SW 1271 (cell line): ENCODE measurements at places on chromosomes 11 and 22.
A peak's percentile ranks its signal among the peaks of the same experiment; 100 is the strongest.

DNA sequence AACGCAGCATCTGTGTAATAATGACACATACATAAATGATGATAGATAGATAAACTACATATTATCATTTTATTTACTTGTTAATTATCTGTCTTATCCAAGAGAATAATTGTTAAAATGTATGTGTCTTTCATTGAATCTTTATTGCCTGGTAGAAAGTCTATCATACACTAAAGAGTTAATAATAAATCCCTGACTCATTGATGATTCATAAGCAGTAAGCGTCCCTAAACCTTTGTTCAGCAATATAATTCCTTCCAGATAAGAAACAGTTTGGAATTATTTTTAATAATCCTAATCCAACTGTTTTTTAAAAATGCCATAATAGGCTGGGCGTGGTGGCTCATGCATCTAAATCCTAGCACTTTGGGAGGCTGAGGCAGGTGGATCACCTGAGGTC, 655.6 kb upstream of the CNTN5 start:
- no peak for DNase-seq

DNA sequence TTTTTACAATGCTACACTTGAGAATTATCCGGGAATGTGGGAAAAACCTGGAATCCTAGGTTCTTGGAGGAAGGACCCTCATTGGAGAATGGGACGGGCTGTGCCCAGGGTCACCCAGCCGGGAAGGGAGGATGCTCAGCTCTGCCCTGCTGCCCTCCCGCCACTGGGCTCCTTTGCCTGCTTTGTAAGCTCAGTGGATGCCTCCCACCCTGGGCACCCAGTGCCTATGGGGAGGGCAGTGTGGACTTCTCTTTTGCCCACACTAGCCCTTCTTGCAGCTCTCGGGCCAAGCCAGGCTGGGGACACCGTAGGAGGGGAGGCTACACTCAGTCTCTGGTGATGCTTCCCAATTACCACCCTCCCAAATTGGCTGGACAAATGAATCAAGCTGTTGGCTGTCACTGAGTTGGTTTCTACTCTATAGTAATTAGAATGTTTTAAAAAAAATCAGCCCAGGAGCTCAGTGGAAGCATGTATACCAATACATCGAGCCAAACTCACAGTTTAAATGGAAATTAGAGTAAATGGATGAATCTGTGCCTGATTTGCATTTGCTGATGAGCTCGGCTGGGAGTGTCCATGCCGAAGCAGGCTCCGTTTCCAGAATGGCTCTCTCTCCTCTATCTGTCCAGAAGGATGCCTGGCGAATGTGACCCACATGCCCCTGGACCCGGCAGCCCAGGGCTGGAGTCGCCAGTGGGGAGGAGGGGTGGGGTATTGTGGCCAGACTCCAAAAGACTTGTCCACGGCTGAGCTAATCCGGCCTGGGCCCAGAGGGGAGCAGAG, 317.0 kb downstream of the CTTN start:
- no peak for DNase-seq

GRCh38 chr22:25039754-25040153, 87.2 kb downstream of the KIAA1671 start:
- DNase-seq = no peak

DNA sequence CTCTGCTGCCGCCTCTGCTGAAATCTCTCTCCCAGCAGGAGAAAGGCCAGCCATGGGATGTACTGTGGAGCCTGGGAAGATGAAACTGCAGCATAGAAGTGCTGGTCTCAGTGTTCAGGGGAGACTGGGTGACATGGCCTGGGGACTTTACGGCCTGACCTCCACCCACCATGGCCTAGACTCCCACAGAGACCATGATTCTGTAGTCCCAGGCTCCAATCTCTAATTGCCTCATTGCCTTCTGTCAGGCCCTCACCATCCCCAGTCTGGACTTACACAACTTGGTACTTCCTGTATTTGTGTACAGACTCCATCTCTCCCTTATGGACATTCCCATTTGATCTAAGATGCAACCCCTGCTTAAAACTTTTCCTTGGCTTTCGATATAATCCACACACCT, 43.1 kb downstream of the TRAF6 start:
- no peak for DNase-seq

DNA sequence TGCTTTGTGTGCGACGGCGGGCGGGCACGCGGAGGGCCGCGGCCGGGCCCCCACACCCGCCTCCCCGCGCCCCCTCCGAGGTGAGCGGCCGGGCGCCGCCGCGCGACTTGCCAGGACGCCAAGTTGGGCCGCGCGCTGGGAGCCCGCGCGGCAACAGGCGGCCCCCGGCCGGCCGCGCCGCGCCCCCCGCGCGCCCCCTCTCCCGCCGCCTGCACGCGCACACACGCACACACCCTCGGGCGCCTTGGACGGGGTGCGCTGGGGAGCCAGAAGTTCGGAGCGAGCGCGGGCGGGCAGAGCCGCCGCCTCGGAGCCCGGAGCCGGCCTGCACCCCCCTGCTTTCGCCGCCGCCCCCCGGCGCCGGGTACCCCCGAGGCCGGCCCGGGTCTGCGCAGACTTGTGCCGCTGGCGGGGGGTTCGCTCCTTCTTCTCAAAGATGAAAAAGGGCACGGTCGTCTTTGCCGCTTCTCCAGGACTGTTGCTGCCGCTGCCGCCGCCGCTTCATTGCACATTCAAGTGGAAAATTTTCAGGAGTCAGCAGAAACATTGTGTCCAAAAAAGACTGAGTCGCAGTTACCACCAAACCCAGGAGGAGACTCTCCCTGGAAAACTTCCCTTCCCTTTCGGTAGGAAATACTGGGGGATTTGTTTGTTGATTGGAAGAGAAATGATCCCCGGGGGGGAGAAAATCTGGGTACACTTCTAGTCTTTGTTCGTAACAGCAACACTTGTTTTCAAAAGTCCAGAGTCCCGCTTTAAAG, 895 bp downstream of the TEAD1 start:
- DNase-seq = no peak

- no peak for DNase-seq
Observed at GRCh38 chr11:120871194-120871593, 152.7 kb upstream of the TBCEL start.

- peak; percentile 28 for DNase-seq
Observed at GRCh38 chr22:43126501-43127165, 16.1 kb downstream of the BIK start.

GRCh38 chr11:66280428-66280827, 2.5 kb downstream of the CNIH2 start:
- DNase-seq = no peak

GRCh38 chr11:77322506-77322905, 21.0 kb upstream of the GDPD4 start:
- no peak for DNase-seq

DNA sequence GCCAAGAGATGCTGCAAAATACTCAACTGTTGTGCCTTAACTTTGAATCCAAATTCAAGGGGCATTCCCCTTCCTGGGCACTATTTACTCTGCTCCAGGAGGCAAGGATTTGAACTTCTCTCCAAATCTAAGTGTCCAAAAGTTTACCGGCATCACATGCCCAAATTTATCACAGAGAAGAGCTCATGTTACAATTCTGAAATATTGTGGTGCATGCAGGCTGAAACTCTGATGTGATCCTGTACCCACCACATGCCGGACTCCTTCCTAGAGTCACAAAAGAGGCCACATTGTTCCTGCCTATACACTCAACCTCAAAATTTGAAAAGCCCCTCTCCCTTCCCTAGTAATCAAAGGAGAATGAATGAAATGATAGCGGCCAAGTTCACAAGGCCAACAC, 1.3 kb downstream of the TRAF6 start:
- no peak for DNase-seq

DNA sequence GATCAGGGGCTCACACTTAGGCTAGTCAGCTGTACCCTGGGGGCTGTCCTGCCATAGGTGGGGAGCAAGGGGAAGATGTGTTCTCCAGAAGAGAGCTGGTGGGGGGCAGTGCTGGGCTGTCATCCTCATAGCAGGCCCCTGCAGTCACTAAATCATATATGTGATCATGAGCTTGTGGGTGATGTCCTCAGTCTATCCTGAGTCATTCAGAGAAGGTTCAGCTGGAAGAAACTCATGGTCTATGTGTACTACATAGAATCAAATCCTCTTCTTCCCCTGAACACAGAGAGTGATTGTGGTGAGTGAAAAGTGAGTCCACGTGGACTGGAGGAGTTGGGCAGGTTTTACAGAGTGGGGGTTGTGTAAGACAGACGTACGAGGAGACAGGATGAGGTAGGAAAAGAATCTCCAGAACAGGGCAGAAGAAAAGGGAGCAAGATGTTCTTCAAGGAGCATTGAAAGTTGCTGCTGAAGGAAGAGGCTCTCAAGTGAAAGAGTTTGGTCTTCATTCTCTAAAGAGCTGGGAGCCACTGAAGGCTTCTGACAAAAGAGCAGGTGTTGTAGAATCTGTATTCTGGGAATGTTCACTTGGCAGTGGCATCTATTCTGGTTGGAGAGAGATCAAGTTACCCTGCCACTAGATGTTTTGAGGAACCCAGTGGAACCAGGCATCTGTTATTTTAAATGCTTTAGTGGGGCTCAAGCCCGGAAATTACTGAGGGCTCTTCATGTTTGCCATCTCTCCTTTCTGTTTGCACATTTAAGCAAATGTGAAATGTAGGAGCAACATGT, 68.9 kb downstream of the C22orf31 start:
- no peak for DNase-seq
